CD4-positive, CD25-positive, alpha-beta regulatory T cell (primary cell): ENCODE measurements at places on chromosomes 3 and 15.

- no peak for DNase-seq
These were observed 8.8 kb downstream of the STAB1 start for GRCh38 chr3:52503788-52504424.

GRCh38 chr3:154074966-154075365 lies 46.2 kb upstream of the ARHGEF26 start:
- DNase-seq = no peak

- DNase-seq = no peak
These were observed 24.9 kb downstream of the VPS13C start for GRCh38 chr15:62035256-62035924.

- no peak for DNase-seq
These were observed 174.7 kb upstream of the IL12A start for GRCh38 chr3:159813822-159814531.

GRCh38 chr3:157134620-157135191 lies 25.2 kb downstream of the CCNL1 start:
- DNase-seq = no peak

GRCh38 chr3:127174715-127175140 lies 18.2 kb upstream of the PRR23E start:
- DNase-seq = no peak

- no peak for DNase-seq
These were observed 266.2 kb downstream of the OPA1 start for GRCh38 chr3:193859195-193859594.

DNA sequence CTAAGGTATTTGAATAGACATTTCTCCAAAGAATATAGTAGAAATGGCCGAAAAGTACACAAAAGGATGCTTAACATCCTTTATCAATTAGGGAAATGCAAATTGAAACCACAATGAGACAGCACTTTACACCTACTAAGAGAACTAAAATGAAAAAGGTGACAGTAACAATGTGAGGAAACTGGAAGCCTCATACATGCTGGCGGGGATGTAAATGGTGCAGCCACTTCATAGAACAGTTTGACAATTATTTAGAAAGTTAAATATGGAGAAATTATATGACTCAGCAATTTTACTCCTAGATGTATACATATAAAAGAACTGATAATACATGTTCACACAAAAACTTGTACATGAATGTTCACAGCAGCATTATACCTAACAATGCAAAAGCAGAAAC lies 13.4 kb downstream of the SPICE1 start:
- no peak for DNase-seq

GRCh38 chr3:66475386-66476020 lies 25.3 kb downstream of the LRIG1 start:
- no peak for DNase-seq

DNA sequence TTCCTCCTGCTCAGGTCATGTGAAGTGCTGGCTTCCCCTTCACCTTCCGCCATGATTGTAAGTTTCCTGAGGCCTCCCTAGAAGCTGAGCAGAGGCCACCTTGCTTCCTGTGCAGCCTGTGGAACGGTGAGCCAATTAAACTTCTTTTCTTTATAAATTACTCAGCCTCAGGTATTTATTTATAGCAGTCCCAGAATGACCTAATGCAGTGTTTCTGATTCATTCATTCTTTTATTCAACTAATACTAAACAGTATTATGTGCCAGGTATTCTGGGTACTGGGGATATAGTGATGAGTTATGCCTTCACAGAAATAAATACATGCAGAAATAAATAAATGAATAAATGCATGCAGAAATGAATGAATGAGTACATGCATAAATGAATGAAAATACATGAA lies 41.9 kb downstream of the EDEM1 start:
- no peak for DNase-seq
